ENCODE measurements at places on chromosomes 6 and 20.

- no peak for DNase-seq
These were observed 7.3 kb downstream of the THEMIS start for GRCh38 chr6:127893541-127893940.

- DNase-seq: no peak
These were observed 181.6 kb downstream of the JARID2 start for GRCh38 chr6:15427331-15428070.

- no peak for DNase-seq
These were observed 5.0 kb upstream of the COX4I2 start for GRCh38 chr20:31632548-31633338.

DNA sequence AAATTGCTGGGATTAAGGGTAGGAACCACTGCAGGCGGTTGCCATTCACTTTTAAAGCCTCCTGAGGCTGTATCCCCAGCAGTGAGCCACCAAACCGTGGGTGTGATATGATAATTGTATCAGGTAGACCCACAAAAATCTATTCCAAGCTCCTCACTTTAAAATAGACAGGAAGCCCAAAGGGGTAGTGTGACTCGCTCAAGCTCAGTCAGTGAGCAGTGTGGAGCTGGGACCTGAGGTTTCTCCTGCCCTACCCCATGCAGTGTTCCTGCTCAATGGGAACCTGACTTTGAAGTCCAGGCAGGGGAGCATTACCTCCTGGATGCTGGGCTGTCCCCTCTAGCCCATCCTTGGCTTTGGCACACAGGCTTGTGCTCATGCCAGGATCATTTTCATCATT lies 14.9 kb upstream of the MAPRE1 start:
- DNase-seq: no peak

DNA sequence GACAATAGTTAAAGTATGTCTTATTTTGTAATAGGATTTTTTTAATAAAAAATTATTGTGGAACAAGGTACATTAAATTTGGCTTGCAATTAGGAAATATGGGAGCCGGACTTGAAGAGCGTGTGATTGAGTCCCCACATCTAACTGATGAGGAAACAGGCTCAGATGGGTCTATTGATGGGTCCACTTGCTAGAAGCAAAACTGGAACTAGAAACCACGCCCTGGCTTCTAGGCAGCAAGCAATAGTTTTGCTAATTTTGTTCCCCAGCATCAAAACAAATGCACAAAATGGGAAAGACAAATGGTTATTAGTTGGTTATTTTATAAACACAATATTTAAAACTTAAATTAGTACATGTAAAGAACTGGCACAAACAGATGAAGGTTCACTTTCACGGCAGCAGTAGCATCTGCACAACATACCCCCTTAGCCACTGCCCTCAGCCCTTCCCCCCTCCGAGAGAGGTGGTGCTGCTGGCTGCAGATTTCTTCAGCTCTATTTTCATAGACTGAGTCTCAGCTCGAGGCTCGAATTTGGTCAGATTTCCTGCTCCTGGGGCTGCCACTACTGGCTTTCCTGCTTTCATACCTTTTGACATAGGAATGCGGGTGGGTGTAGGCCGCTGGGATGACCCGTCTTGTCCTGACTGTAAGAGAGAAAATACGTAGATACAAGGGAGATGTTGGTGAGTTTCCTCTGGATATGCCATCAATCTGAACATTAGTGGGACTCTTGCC lies 23.8 kb upstream of the TMEM30A start:
- no peak for DNase-seq

DNA sequence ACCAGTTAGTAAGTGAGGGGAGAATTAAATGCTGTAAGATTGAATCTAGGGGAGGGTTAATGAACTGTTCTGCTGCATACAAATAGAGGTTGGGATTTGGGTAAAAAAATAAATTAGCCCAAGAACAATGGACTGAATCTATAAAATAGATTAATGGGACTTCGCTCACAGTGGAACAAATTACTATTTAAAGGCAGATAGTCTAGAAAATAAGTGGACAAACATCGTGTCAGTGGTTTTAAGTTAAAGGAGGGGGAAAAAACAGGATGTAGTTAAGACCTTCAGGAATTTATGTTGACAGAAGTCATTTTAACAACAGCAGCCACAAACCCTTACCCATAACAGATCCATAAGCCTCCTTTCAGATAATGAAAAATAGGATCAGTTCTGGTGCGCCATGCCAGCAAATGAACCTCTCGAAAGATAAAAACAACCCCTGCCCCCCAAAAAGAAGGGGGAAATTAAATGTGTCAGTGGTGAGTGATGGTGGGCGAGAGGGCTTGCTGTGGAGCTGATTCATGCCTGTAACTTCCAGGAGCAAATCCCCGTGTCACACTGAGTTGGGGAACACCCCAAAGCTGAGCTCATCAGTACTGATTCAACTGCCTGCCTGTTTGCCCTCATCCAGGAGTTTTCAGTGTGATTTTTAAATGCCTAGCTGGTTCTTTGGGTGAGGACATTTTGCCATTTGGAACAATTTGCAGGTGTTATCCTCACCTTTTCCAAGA lies 86.8 kb downstream of the PPP1R14C start:
- peak; percentile 71 for DNase-seq

DNA sequence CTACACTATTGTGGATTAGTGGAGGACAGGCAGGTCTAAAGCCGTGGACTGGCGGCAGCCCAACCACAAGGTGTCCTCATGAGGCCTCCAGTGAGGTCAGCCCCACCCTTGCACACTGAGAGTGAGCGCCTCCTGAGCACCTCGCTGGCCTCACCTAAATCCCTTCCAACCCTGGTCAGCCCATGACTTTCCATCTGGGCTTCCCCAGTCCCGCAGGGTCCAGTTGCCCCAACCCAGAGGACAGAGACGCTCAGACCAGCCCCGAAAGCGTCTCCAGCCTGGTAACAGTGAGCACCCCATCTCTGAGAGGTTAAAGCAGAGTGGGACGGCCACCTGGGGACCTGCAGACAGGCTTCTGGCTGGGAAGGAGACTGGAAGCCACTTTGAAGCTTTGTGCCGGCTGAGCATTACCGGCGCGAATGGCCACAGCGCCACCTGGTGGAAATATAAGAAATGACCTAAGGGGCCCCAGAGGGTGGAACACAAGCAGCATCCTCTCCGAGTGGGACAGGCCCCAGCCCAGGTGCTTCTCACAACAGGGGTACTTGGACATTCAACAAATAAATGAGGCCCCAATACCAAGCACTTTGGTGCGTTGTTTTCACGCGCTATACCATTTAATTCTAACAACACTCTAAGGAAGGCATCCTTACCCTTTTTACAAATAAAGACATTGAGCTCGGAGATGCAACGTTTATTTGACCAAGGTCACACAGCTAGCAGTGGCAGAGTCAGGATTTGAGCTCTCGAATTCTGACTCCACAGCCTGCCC lies 65.7 kb upstream of the TOP1 start:
- DNase-seq: peak; percentile 88

All from AG20443 (cell line).